Iris pigment epithelial cell (primary cell): ENCODE measurements at places on chromosomes 7 and 10.

DNA sequence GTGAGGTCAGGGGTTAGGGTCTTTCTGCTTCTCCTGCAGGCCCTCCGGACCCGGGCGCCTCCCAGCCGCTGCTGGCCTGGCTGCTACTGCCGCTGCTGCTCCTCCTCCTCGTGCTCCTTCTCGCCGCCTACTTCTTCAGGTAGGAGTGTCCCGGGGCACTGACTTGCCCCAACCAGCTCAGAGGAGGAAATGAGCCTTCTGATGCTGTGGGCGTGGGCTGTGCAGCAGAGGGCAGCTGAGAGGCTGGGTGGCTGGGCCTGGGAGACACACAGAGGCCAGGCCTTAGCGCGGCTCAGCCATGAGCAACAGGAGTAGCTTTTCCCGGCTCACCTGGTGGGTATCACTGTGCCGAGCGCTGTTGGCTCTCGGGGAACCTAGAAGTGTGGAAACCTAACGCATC, 78.9 kb downstream of the MKI67 start:
- DNase-seq, result peak; percentile 41

DNA sequence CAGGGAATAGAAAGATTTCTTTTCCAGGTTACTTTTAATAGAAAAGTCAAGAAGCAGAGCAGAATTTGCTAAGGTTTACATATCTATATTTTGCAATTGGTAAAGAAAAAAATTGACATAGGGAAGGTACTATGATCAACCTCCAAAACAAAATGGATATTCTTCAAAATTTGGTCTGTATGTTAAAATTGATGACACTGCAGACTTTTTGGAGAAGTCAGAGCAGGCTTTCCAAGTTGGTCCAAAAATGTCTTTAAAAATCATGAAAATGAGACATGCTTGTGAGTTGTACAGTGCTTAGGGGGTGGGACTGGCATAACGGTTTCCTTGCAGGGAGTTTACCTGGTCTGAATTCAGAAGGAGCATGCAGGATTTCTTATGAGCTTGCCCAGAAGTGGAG, 77.0 kb downstream of the TFPI2 start:
- DNase-seq, result no peak

- DNase-seq, result peak; percentile 11
These were observed 8.4 kb downstream of the OLAH start for GRCh38 chr10:15052121-15052520.

GRCh38 chr7:3897430-3898372, 596.6 kb downstream of the SDK1 start:
- DNase-seq, result peak; percentile 70

- DNase-seq, result no peak
These were observed 38.9 kb upstream of the LANCL2 start for GRCh38 chr7:55326081-55326835.

- no peak for DNase-seq
These were observed 22.0 kb downstream of the CRPPA start for GRCh38 chr7:16399265-16399831.

GRCh38 chr7:134686786-134687185, 40.1 kb downstream of the BPGM start:
- DNase-seq, result peak; percentile 34

GRCh38 chr7:113175525-113176104, 57.3 kb upstream of the SMIM30 start:
- peak; percentile 25 for DNase-seq

DNA sequence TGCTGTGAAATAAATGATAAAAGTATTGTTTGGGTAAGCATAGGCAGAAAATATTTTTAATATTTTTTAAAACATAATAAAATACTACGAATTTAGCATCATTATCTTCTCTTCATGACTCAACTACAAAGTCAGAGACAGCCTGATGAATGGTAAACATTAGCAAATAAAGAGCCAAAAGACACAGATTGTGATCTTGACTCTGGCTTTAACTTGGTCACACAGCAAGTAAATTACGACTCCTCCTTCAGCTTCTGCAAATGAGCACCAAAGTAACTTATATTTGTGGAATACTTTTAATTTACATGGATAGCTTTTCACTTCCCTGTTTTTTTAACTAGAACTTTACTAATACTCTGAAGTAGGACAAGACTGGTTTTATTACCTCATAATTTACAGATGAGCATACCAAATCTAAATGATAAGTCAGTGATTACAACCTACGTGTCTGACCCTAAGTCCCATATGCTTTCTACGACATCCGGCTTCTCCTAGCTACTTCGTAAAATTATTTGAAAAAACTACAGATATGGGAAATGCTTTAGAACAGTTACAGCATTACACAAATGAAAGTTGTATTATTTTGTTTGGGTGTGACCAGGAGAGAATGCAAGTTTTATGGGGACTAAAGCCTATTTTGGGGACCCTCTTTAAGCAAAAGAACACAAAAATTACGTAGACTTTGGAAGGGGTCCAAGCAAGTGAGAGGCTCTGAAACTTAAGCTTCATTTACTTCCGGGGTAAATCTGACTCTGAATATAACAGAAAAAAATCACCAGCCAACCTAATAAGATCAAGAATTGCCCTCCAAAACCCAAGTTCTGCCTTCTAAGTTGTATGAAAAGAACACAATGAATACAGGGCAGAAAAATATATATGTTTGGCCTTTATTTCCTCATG, 133.8 kb downstream of the CPEB3 start:
- peak; percentile 4 for DNase-seq

DNA sequence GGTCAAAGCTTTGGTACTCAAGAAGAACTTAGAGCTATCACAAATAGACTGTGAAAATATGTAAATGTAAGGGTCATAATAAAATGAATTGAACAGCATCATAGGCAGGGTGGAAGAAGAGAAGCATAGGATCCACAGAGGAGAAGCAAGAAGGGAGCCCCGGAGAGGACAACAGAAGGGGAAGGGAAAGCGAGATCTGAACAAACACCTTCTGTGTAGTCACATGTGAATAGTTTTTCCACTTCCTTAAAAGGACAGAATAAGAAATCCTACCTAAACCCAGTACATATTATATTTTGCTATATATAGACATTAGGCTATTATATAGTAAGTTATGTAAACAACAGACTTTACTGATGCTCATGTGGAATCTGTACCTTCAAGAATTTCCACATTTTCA, 160.2 kb downstream of the DKK1 start:
- DNase-seq, result no peak

DNA sequence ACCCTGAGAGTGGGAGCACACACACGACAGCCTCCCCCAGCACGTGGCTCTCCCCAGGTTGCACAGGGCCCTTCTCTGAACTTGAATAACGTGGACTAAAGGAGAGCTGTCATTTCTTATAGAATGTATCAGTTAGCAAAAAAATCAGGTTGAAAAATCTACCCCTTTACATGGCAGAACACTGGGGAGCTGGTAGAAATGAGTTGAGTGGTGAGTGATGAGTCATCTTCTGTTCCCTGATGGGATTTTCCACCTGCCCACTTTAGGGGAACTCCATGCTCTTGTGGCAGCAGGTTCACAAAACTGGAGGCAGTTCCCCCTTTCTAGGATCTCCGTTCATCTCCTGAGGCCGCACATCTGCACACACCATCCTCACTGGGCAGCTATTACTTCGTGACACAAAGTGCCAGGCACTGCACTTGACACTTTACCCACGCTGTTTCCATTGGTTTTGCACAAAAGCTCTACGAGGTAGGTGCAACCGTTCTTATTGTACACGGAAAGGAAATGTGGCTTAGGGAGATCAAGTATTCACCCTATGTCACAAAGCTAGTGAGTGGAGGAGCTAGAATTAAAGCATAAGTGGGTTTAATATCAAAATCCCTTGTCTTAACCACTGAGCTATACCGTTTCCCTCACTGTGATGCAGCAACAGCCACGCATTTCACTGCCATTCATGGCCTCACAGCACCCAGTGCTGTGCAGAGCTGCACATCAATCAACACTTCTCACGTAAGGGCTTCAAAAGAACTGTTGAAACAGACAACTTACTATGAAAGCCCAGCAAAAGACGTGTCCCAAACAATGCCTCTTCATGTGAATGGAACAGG, 80.2 kb downstream of the RNF216 start:
- DNase-seq, result peak; percentile 71

- no peak for DNase-seq
These were observed 156.5 kb upstream of the HDAC9 start for GRCh38 chr7:18338910-18339523.

GRCh38 chr7:144884896-144885295, 49.0 kb upstream of the TPK1 start:
- no peak for DNase-seq

DNA sequence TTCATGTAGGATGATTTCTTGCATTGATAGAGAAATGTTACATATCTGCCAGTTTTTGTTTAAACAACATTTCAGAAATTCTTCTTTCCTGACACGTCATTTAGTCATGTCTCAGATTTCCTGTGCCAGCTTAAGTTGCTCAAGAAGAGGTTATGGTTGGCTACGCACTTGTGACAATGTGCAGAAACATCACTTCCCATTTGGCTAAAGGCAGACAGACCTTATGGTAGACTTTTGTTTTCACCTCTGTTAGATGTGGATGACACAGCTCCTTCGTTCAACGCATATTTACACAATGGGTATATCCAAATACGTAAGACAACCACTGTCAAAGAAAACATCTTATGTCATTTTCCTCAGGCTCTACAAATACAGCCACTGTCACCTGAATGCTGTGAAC, 125.8 kb downstream of the DOCK4 start:
- DNase-seq, result peak; percentile 97

DNA sequence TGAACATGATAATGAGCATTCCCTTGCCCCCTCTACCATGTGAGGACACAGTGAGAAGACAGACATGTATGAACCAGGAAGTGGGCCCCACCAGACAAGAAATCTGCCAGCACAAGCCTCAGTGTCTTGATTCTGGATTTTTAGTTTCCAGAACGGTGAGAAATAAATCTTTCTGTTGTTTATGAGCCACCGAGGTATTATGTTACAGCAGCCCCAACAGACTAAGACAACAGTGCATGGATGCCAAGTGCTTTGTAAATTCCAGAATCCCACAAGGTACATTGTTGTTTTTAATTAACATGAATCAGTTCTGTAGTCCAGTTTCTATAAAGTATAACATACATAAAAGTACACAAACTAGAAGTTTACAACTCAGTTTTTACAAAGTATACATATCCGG, 162.2 kb downstream of the ARHGAP21 start:
- DNase-seq, result peak; percentile 71

DNA sequence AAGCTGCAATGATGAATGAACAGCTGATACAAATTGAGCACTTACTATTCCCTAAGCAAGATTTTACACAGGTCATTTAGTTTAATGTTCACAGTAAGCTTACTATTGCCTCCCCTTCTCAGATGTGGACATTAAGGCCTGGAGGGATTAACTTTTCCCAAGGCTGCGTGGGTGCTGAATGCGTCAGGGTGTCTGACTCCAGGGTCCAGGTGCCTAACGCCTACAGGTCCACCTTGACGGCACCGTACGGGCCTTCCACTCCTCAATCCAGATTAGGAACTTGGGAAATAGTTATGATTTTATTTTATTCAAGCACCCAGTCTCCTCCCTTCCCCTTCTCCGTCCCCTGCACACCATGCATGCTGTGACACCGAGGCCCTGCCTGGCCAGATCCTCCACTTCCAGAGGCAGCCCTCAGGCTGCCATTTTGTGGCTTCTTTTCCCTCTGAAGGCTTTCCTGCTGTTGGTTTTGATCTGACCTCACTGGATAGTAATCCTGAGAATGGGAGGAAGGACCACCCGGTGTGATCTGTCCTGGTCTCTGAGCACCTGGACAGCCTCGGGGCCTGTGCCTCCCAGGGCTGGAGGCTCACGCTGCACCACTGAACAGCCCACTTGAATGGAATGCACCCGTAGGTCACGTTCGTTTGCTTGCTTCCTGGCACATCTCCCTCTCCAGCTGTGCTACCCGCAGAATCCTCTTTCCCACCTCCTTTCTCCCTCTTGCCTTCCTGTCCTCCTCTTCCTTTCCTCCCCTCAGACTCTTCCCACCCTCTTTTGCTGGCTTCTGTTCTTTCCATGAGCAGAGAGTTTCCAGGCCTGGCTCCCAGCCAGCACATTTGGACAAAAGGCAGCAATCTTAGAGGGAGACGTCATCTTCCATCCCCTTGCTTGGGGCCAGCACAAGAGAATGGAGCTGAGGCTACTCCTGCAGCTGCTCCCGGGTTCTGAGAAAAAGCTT, 14.4 kb downstream of the DENND2A start:
- peak; percentile 83 for DNase-seq

GRCh38 chr10:659688-660141, 29.8 kb downstream of the DIP2C start:
- DNase-seq, result peak; percentile 83

- no peak for DNase-seq
These were observed 533.5 kb downstream of the AUTS2 start for GRCh38 chr7:70131817-70132216.

DNA sequence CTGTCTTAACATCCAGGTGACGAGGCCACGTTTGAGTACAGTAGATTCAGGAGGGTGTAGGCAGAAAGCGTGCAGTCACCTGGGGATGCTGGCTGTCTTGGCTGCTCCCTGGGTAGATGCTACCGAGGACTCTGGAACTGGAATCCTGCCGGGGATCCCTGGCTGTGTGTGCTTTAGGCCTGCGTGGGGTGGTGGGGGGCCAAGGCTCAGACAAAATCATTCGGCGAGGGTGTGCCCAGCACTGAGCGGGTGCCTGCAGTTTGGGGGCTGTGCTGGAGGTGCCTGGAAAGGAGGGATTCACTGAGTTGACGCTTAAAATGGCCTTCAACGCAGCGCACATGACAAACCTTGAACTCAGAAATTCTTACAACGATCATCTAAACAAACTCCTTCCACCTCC, 93.5 kb upstream of the PODXL start:
- no peak for DNase-seq

- DNase-seq, result no peak
These were observed 144.3 kb upstream of the ZMIZ1 start for GRCh38 chr10:78924319-78925003.

DNA sequence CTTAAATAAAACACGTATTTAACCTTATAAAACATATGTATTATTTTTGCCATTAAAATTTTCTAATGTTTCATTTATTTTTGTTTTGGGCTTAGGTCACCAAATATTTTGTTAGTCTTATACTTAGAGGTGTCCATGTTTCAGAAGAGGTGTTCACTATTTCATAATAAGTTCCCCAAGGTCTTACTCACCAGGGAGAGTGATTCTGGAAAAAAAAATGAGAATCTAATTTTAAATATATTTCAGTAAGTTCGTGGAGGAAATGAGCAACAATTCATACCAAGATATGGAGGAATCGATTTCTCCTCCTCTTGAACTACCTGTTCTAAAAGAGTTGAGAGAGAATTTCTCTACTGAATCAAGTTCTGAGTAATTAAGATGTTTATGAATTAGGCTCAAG, 271.6 kb upstream of the SLC26A5 start:
- no peak for DNase-seq

DNA sequence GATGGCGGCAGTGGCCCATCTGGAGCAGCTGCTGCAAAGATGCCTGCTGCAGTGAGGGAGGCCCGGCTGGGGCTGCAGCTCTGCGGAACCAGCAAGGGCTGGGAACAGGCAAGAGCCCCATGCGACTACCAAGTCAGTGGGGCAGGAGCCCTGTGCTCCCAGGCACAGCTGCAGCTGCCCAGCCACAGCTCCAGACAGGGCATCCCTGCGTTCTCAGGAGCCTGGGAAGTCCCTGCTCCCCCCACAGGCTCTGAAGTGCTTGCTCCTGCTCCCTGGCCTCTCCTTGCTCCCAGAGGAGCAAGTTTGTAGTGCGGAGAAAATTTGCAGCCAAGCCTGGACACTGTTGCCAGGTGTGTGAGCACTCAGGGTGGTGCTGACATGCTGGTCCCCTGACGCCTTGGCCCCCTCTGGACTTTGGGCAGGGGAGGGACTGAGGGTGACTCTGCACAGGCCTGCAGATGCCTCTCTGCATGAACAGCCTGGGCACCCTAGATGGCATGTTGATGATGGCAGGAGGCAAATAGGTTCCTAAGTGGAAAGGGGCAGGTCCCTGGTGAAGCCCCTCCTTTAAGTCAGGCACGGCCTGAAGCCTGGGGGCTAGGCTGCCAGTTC, 105.6 kb downstream of the LYZL1 start:
- no peak for DNase-seq

- DNase-seq, result peak; percentile 6
These were observed 80.5 kb upstream of the TAS2R16 start for GRCh38 chr7:123075838-123076467.
